ENCODE measurements at places on chromosomes 7 and 10.

- no peak for DNase-seq
Measured at GRCh38 chr10:26950934-26951333, 90.2 kb upstream of the ABI1 start.

DNA sequence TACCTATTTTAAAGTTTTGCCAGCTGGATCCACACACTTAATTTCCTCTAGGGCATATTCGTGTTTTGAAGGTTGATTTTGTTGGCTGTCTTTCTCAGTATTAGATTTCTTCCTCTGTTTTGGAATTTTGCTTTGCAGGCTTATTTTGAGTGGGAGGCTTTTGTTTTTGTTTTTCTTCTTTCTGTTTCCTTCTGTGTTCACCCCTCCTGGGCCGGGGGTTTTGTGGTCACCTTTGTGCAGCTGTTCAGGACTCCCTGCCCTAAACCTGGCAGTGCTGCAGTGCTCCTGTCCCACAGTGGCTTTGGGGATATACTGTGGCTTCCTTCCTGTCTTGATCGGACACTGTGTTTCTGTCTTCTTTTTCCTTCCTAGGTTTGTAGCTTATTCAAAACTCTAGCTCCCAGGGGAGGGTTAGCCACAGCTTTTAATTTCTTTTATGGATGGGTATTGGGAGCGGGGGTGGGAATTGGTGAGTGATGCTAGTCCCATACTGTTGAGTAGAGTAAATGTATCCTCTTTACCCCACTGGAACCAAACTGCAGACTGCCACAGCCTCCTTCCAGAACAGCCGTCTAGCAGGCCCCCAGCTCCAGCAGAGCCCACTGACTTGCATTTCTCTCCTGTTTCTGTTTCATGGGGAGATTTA lies 228.7 kb upstream of the FZD8 start:
- no peak for DNase-seq

DNA sequence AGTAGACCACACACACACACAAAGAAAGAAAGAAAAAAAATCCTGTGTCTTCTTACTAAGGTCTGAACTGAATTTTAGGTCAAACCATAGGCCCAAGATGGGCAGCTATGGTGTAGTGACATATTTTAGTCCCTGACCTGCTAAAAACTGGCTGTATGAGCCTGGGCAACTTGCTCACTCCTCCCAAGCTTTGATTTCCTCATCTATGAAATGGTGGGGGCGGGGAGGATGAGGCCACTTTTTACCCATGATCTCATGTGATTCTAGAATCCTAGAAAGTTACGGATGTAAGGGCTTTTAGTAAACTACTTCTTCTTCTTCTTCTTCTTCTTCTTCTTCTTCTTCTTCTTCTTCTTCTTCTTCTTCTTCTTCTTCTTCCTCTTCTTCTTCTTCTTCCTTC lies 6.1 kb upstream of the CCL24 start:
- DNase-seq: no peak

- no peak for DNase-seq
Measured at GRCh38 chr10:103637927-103638557, 144.5 kb downstream of the NEURL1 start.

GRCh38 chr7:537911-538634 lies 18.4 kb upstream of the PDGFA start:
- DNase-seq: no peak

DNA sequence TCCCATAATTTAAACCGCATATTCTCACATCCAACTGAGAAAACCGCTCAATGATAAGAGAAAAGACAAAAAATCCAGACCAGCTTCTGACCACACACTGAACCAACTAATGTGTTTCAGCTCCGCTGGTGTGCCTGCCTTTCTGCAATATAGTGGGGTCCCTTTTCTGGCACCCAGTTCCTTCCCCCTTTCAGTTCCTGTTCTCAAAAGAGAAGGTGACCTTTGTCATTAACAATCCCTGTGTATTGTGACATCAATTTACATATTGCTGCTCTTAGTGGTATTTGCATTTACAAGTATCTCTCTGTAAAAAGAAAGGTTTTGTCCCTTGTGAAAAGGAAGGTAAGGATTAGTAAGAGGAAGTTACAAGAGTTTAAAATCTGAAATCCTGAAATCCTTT lies 1.4 kb downstream of the PPP1R17 start:
- no peak for DNase-seq

DNA sequence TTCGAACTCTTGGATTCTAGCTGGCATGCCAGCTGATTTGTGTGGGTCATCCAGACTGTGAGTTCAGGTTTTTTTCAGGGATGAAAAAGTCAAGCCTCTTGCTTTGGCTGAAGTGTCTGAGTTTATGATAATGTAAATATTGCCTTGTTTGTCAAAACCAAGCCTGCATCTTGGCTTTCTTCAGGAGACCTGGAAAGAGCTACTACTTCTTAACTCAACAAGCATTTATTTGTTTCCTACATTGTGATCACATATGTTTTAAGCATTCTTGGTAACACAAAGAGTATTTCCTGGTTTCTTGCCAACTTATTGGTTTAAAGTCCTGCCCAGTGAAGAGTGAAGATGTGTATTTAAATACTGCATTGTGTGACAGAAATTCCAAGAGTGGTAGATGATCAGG lies 407.1 kb downstream of the LRMDA start:
- no peak for DNase-seq

DNA sequence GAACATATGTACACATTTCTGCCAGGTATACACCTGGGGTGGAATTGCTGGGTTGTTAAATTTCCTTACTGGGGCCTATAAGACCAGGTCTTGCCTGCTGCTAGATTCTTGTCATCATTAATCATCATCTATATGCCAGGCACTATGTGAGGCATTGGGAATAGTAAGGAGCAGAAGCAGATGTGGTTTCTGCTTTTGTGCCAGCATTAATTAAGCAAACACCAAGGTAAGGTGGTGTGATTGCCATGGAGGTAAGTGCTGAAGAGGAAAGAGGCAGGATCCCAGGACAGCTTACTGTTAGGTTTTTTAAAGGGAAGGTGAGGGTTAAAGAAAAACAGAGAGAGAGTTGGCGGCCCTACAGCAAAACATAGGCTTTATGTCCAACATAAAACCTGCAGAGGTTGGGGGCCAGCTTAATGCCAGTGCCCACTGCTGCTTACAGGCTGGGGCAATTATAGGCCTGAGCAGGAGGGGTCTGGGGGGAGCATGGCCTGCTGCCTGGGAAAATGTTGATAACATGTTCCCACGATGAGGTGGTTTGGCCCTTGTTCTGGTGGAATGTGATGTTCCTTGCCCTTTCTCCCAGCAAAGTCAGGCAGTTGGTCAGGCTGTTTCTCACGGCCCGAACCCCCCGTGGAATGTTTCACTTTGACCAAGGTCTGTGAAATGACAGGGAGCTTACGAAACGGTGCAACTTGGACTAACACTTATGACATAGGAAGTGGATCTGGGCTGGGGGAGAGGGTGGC lies 93.9 kb downstream of the RBM20 start:
- no peak for DNase-seq

DNA sequence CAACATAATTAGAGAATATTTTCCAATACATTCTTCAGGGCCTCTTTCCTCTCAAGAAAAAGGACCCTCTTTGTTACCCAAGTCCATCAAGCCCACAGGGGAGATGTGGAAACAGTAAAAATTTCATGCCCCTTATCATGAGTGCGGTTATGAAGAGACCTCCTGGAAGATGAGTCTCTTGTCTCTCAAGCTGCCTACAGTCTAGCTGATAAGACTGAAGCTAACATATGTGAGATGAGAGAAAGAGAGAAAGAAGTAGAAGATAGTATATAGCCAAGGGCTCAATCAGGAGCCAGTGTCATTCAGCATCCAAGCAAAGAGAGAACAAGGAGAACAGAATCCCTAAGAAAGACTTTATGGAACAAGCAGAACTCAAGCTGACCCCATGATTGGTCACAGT lies 75.9 kb upstream of the CABCOCO1 start:
- DNase-seq: no peak

GRCh38 chr7:23093111-23093510 lies 12.5 kb upstream of the KLHL7 start:
- DNase-seq: no peak

- no peak for DNase-seq
Measured at GRCh38 chr7:90777041-90777440, 180.9 kb downstream of the CDK14 start.

GRCh38 chr7:150382123-150382843 lies 3.2 kb downstream of the ZNF775 start:
- DNase-seq: no peak

- DNase-seq: no peak
Measured at GRCh38 chr10:49596493-49596809, 13.7 kb upstream of the SLC18A3 start.

- DNase-seq: no peak
Measured at GRCh38 chr7:76016191-76016947, 22.0 kb upstream of the TMEM120A start.

DNA sequence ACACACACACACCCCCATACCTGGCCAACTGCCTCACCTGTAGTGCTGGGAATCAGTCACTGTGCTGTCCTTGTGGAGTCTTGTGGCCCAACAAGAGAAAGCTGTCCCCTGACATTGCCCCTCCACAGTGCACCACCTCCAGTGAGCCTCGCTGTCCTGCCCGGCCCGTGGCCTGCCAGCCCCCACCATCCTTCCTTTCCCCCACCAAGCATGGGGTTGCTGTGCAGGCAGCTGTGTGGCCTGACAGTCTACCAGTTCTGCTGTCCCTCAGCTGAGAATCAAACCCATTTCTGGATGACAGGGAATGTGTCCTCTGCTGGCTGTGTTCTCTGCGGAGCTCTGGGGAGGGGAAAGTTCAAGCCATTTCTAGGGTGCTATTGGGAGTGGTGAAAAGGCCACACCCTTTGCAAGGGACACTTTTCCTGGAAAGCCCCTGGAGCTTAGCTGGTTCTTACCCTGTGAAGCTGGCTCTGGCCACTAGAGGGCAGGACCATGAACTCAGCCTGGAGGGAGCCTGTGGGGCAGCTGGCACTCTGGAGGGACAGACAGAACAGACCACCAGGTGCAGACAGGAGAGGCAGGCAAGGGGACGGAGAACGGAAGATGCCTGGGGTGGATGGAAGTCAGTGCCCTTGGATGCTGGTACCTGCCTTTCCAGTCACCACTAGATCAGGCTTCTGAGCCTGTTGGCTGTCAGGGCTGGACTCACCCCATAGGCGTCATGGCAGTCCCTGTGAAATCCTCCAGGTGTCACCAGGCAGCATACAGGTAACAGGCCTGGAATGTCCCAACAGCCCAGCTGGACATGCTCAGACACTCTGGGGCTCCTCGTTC lies 10.5 kb upstream of the MTPAP start:
- DNase-seq: no peak

GRCh38 chr10:69916118-69916517 lies 114.4 kb downstream of the COL13A1 start:
- no peak for DNase-seq

DNA sequence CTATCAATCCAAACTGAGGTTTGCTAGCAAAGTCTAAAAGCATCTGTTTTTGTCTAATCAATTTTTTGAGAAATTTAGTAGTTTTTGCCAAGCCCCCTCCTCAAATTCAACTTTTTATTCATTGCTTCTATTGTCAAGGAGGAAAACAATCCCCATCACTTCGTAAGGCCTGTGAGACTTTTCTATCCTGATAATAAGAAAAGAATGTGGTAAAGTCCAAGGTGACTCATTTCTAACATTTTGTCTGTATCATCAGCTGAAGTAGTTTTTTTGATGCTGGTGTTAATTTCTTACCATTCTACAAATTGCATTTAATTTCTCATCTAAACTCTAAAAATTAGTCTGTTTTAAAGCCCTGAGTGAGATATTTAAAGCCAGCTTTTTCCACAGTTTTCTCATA lies 11.7 kb downstream of the ANK3 start:
- DNase-seq: no peak

- DNase-seq: no peak
Measured at GRCh38 chr7:73645643-73646174, 21.4 kb upstream of the MLXIPL start.

DNA sequence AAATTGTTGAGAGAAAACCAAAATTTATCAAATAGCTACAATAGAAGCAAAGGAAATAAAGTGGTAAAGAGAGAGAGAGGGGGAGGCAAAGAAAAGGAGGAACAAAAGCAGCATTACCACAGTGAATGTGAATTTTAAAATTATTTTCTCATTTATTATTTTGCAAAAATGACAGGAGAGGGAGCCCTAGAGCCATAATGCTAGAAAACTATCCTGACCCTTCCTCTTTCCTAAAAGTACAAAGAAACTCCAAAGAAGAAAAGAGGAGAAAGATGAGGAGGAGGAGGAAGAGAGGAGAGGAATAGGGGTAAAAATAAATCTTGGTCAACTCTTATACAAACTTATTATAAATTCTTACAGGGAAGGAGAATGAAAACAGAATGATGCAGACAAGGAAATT lies 921.5 kb downstream of the NRG3 start:
- no peak for DNase-seq

- peak; percentile 42 for DNase-seq
Measured at GRCh38 chr7:24819916-24820689, 62.8 kb upstream of the GSDME start.

DNA sequence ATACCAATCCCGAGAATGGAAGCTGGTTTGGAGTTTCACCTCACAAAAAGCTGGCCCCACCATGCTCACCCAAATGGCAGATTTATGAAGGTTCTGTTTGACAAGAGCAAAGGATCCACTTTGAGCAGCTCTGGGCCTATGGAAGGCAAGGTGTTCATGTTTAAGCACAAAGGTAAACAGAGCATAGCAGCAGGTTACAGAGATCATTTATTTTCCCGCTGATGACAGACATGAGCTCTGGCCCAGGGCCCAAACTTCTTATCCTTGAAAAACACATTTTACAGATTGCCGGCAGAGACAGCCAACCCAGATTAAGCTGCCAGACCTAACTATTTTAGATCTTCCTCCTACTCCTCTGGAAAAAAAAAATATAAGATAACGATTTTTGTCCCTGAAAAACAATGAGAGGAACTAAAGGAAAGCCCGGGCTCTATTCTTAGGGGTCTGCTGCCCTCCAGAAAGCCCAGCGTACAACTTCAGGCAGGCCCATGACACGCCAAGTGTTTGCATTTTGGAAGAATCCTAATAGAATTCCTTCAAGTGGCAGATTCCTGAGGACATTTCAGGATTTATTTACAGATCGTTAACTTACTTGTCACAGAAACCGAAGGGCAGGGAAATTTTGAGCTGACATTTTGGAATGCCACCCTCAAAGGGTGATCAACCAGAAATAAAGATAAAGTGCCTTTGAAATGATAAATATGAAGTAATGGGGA lies 40.0 kb downstream of the SYPL1 start:
- DNase-seq: no peak

- no peak for DNase-seq
Measured at GRCh38 chr7:139341776-139342226, 664 bp downstream of the FMC1 start.

GRCh38 chr7:52830801-52831200 lies 204.6 kb upstream of the POM121L12 start:
- DNase-seq: no peak

GRCh38 chr7:5421714-5422395 lies 1.8 kb downstream of the TNRC18 start:
- no peak for DNase-seq
